ENCODE measurements at places on chromosomes 5 and 9.

- DNase-seq, result no peak
These were observed 30.7 kb downstream of the MSX2 start for GRCh38 chr5:174755106-174755505.

DNA sequence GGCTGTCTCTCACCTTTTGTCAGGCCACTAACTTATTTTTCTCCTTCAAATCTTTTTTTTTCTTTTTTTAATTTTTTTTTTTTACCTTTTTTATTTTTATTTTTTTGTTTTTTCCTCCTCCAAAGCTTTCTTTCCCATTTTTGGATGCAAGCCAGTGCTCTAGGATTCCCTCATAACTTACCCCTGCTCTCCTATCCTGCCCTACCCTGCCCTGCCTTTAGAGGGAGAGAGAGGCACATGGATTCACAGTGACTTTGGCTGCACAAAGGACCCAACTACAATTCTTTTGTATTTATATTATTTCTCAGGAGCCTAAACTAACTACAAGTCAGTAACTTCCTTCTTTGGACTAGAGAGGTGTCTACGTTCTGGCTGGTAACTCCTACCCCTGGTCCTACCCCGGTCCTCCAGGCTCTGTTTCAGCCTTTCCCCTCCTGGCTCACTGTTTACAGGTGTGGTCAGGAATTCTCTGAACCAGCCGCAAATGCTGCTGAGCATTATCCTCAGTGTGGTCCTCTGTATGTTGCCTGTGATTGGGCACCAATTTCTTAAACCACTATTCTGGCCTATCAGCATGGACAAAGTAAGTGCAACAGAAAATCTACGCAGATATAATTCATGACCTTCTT is 8.4 kb upstream of the RUSC2 start:
- no peak for DNase-seq

GRCh38 chr9:13388157-13388556 is 108.7 kb upstream of the MPDZ start:
- no peak for DNase-seq

DNA sequence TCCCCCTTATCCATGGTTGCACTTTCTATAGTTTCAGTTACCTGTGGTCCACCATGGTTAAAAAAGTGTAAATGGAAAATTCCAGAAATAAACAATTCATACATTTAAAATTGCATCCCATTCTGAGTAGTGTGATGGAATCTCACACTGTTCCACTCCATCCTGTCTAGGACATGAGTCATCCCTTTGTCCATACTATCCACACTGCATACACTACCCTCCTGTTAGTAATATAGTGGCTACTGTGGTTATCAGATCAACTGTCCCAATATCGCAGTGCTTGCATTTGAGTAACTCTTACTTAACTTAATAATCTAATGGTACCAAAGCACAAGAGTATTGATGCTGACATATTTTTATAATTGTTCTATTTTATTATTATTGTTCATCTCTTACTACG is 100.7 kb downstream of the RAB3C start:
- DNase-seq, result no peak

DNA sequence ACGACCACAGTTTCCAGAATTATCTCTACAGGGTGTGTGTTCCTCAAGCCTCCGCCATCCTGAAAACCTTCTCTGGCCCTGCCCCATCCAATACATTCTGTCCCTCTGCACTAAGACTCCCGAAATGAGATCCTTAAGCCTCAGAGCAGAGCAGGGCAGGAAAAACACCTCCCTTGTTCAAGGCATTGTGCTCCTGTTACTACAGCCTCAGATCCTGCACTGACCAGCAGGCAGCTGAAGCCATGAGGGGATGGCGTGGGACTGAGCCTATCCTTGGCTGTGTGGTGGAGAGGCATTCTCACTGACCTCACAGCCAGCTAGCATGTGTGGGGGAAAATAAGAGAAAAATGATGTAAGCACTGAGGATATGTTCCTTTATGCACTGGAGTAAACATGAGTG is 106.7 kb upstream of the PHYKPL start:
- DNase-seq, result no peak

- DNase-seq, result no peak
These were observed 714.8 kb downstream of the TLR4 start for GRCh38 chr9:118418887-118419565.

DNA sequence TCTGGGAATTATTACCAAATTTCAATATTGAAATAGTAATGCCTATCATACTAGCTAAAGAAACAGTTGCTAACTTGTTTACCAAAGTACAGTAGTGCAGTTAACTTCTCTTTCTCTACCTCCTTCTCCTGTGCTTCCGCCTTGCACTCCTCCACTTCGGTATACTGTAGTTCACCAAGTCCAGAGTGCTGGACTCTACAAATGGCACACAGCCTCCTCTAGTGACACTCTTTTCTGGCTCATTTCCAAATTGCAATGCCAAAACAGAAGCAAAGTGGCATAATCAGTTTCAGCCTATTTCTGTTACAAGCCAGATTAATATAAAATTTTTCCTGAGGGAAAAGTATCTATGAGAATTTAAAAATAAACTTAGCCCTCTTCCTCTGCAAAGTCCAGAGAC is 86.0 kb upstream of the RASGRF2 start:
- no peak for DNase-seq

DNA sequence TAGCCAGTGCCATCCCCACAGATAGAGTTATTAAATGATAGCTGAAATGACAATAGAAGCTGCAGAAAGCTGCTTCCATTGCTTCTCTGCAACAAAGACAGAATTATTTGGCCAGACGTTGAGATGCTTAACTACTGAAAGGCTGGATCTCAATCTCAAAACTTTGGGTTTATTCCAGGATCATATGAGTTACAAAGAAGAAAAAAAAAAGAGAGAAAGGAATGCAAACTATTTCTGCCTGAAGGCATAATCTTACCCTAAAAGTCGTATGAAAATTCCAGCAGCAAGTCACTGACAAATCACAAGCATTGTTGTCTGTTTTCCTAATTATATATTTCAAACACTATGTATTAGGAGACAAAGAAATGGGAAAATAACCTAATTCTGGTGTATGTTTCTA is 12.8 kb upstream of the TYRP1 start:
- DNase-seq, result no peak

DNA sequence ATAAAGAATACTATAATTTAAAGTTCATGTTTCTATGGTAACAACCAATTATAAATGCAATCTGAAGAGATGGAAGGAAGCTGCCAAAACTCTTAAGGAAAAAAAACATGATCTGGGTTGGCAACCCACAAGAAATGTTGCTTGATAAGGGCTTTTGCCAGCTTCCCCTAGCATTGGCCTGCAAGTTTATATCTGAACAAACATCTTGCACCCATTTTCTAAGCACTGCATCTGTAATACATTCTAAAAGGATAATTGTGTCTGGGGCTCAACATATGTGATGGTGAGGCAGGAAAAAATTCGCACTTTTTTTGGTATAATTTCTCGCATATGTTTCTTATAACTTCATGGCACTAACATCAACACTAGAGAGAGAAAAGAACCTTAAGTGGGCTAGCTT is 276.4 kb downstream of the FBXL7 start:
- DNase-seq, result no peak

DNA sequence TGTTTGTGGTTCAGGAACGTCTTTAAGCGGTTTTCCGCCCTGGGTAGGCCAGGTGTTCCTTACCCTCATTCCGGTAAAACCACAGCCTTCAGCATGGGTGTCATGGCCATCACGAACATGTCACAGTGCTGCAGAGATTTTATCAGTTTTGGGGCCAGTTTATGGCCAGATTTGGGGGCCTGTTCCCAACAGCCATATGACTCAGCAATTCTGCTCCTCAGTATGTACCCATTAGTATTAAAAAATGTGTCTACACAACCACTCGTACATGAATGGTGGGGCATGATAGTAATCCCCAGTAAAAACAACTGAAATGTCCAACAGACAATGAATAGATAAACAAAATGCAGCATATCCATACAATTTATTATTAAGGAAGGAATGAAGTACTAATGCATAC is 51.9 kb upstream of the TTC23L start:
- no peak for DNase-seq

- DNase-seq, result no peak
These were observed 182.7 kb downstream of the GNAQ start for GRCh38 chr9:77848897-77849296.

- no peak for DNase-seq
These were observed 51.0 kb downstream of the IARS1 start for GRCh38 chr9:92242260-92243136.

DNA sequence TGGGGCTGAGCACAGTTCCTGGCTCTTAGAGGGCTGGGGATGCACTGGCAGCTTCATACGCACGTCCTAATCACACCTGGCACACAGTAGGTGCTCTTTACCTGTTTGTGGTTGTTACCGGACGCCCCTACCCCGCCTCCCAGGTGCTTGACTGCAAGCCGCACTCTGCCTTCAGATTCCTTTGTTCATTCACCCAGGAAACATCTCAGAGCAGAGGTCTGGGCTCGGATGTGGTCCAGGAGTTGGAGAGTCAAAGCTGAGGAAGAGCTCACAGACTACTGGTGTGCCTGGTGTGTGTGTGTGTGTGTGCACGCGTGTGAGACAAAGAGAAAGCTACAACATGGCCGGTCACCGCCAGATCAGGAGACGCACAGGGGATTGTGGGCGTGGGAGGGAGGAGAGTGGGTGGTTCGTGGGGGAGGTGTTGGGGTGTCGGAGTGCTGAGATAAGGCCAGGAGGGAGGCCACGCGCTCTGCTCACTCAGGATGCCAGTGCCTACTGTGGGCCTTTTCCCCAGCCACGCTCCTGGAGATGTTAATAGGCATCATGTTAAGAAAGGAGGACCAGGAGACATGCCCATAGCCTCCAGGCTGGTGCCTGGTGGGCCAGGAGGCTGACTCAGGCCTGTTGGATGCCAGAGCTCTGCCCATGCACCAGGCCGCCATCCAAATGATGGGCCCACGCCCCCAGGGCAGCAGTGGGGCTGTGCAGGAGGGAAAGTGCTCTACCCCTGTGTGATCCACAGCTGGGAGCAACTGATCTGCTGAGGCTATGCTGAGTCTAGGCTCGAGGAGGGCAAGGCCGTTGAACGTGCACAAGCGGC is 39.9 kb downstream of the CRB2 start:
- no peak for DNase-seq

- no peak for DNase-seq
These were observed 54.1 kb downstream of the PSMB7 start for GRCh38 chr9:124361128-124361527.

DNA sequence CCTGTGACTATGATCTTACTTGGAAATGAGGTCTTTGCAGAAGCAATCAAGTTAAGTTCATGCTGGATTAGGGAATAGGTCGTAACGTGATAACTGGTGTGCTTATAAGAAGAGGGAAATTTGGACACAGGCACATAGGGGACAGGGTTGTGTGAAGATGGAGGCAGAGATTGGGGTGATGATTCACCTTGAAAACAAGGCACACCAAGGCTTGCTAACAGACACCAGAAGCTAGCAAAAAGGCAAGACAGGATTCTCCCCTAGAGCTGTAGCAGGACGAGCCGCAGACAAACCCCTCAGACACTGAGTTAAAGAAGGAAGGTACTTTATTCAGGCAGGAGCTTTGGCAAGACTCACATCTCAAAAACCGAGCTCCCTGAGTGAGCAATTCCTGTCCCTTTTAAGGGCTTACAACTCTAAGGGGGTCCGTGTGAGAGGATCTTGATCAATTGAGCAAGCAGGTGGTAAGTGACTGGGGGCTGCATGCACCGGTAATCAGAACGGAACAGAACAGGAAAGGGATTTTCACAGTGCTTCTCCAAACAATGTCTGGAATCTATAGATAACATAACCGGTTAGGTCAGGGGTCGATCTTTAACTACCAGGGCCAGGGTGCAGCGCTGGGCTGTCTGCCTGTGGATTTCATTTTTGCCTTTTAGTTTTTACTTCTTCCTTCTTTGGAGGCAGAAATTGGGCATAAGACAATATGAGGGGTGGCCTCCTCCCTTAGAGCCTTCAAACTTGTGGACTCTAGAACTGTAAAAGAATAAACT is 57.5 kb upstream of the S1PR3 start:
- DNase-seq, result no peak

All from activated naive CD8-positive, alpha-beta T cell treated with anti-CD3 and anti-CD28 coated beads, Interleukin-2, amount 50 U/mL, for 16 hours (primary cell).